Left forelimb (tissue), 1 donor: ENCODE measurements at places on chromosomes 4 and X.

DNA sequence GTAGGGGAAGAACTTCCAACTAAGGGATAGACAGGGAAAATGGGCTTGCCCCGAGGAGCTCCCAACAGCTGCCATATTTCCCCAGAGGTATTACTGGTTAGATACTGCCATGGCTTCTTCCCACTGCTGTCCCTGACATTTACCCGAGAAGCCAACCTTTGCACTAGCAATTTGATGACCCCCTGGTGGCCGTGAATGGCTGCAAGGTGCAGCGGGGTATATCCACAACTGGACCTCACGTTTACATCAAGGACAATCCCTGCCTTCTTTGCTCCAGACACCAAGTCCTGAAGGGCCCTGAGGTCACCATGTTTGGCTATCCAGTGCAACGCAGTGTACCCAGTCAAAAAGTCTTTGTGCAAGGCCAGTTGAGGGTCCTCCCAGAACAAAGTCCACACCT, 2.3 kb downstream of the SOWAHB start:
- DNase-seq, result no peak

DNA sequence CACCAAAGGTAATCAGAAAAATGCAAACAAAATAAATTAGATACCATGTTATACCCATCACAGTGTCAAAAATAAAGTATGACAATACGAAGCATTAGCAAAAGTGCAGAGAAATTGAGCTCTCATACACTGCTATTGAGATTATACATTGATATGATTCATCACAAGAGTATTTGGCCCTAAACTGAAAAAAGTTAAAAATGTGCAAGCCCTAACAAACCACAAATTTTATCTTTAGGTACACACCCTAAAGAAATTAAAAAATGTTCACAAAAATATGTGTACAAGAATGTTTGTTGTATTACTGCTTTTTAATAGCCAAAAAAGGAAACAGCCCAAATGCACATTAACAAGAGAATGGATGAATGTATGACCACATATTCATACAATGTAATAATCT, 137.9 kb upstream of the MAGEA10 start:
- no peak for DNase-seq

DNA sequence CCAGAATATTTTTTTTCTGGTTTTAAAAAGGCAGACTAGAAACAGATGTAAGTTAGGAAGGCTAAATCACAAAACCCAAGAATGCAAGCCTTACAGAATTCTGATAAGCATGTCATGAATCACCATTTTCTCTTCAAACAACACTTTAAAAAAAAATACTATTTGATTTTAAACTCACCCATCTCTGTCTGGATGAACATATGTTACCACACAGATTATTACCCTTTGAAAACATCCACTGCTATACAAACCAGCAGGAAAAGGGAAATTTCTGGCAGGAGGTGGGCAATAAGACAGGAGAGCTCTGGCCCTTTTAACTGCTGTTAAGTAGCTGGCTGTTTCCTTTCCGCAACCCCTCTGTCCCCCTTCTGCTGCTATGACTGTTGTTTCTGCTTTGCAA, 317.7 kb upstream of the NOCT start:
- DNase-seq, result no peak

DNA sequence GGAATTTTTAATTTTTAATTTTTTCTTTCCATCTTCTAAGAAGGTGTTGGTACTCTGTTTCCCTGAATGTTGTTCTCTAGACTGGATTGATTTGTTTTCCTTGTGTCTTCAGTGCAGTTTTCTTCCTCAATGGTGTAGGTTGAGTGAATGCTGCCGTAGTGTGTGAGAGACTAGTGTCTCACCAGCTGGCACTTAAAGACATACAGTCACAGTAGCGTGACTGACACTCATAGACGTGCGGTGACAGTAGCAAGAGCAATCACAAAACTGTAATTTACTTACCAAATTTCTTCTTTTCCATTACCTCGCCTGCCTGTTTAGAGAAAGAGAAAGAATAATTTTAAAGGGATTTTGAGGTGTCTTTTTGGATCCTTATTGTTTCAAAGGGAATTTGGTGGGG, 21.4 kb upstream of the PGM2 start:
- no peak for DNase-seq

DNA sequence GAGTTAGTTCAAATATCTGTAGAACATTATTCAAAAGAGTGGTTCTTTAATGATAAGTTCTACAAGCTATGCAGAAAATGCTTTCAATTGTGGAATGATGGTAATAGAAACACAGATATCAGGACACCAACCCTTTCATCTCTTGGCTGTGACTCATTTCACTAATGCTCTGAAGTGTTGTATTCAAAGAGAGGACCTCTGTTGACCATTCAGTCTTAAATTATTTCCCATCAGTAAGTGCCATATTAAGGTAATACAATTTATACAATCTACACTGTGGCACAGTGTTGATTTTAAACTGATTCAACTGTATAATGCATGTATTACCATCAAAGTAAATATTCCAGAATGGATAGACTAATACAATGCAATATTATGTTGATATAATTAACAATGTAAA, 289.0 kb upstream of the ADGRL3 start:
- no peak for DNase-seq

DNA sequence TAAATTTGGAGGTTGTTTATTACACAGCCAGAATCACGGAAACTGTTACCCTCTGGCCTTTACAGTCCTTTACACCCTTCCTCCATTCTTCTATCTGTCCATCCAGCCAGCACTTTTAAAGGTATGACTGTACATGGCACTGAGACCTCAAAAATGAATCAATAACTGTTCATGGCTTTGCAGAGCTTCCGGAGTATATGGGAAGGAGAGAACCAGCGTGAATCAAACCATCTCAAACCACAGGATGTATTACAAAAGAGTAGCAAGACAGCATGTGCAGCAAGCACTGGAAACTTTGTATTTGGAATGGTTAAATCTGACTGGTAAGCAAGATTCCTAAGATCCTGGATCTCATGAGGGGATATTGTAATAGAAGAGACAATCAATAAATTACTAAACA, 228.5 kb upstream of the CASK start:
- DNase-seq, result no peak

GRCh38 chrX:108736509-108737479, at the start of gene IRS4:
Gene IRS4 (minus strand): TSS chrX:108736563.
- DNase-seq, result no peak

DNA sequence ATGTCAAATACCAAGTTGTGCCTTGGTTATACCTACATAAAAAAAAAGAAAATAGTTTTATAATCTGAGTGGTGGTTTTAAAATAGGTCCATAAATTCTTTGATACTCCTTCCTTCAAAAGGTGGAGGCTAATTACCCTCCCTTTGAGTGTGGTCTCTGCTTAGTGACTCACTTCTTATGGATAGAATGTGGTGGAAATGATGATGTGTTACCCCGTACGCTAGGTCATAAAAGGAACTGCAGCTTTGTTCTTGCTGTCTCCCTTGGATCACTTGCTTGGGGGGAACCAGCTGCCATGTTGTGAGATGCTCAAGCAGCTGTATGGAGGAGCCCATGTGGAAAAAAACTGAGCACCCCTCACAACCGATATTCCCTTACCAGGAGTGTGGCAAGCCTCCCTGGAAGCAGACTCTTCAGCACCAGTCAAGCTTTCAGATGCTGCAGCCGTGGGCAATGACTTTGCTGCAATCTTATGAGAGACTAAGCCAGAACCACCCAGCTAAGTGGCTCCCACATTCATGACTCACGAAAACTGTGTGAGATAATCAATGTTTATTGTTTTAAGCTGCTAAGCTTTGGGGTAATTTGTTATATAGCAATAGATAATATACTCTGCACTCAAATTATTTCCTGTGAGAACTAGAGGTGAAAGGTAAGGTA, 195.0 kb upstream of the GATB start:
- DNase-seq, result no peak

- DNase-seq, result no peak
Observed at GRCh38 chr4:126451237-126451873, 1136.6 kb downstream of the FAT4 start.

- no peak for DNase-seq
Observed at GRCh38 chr4:119477412-119478053, 151.1 kb downstream of the PDE5A start.

DNA sequence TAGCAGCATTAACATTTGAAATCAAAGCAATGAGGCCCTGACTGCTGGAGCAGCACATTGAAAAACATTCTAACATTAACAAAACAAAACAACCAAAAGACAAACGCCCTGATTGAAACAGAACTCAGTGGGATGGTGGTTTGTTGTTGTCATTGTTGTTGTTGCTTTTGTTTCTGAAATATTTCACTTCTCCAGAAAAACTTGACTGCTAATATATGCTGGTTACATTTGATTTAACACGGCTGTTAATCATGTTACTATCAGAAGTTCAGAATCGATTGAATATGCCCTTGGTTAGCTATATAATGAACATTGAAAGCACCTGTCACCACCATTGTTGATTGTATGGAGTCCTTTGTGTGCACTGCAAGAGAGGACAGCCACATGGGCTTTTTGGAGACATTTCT, 790.4 kb upstream of the GALNTL6 start:
- DNase-seq, result no peak

DNA sequence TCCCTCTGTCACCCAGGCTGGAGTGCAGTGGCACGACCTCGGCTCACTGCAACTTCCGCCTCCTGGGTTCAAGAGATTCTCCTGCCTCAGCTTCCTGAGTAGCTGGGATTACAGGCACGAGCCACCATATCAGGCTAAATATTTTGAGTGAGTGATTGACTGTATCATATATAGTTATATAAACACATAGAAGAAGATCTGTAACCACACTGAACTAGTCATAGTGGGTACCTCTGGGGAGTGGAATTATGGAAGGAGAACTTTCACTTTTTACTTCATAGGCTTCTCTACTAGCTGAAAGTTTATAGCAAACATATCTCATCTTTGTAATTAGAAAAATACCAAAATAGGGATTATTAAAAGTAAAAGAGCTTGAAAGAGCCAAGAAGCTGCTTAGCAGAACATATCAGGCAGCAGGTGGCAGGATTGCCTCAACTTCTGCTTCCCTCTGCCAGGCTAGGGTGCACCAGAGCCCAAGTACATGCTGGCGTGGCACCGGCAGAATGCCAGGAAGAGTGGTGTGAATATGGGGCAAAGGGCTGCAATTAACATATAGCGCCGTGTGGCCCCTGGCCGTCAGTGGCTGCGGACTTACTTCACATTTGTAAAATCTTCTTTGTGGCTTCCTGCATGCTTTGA, 39.5 kb upstream of the CD40LG start:
- no peak for DNase-seq

DNA sequence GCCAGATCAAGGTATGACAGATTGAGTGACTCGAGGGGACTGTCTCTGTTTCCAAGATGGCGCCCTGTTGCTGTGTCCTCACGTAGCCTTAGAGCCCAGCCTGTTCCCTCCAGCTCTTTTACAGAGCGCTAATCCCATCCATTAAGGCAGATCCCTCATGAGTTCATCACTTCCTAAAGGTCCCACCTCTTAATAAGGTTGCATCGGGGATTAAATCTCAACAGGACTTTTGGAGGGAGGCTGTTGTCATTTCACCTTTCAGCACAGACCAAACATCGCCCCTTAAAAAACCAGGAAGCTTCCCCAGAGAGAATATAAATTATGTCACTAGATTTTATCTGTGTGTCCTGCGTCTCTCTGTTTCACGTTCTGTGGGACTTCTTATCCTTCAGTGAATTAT, 32.6 kb upstream of the DHRSX start:
- no peak for DNase-seq

DNA sequence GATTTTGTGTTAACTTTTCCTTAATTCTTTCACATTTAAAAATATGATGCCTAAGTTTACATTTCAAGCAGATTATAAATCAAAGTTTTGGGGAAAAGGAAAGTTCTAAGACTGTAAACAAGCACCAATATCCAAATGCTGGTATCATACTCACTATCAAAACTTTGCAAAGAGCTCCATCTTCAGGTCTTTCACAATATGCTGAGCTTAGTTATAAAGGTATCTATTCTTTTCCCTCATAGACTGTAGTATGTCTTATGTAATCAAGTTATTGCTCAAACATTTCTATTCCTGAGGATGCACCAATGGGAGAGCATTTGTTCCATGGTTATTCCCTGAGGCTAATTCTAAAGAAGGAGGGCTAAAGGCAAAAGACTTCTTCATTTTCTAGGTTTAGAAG, 207.9 kb upstream of the FAM241A start:
- no peak for DNase-seq

DNA sequence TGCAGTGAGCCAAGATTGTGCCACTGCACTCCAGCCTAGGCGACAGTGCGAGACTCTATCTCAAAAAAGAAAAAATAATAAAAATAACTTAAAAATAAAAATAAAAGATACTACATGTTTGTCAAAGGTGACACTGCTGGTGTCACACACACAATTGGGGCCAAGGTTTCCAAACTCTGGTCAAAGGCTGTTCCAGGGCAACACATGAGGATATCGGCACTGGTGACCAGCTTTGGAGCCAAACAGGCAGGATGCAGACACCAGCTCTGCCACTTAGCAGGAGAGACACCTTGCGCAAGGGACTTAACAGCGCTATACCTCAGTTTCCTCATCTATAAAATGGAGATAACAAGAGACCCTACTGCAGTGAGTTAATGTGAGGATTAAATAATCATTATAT, 52.3 kb downstream of the CD99L2 start:
- no peak for DNase-seq

DNA sequence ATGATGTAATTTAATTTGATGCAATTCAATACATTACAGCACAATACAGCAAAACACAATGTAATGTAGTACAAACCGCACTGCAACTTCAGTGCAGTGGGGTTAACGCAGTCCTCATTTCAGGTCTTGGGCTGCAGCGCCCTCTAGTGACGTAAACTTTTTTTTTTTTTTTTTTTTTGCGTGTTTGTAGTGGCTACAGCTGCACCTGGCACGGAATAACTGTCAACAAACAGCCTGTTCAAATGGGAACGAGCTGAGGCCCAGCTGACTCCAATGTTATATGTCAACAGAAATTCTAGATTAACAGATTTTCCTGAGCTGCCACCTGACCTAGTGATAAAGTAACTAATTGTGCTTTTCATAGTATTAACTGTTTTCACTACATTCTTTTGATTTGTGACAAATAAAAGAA, 33.5 kb upstream of the RASSF6 start:
- no peak for DNase-seq

DNA sequence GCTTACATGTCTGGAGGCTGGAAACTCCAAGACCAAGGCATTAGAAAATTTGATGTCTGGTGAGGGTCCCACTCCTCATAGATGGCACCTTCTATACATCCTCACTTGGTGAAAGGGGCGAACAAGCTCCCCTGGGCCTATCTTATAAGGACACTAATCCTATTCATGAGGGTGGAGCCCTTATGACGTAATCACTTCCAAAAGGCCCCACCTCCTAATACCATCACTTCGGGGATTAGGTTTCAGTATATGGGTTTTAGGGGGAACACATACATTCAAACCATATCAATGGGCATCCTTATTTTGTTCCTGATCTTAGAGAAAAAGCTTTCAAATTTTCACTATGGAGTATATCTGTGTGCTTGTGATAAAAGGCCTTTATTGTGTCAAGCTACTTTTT, 39.0 kb upstream of the ALG13 start:
- DNase-seq, result no peak

GRCh38 chr4:71186566-71187403, 152.0 kb upstream of the SLC4A4 start:
- DNase-seq, result peak; percentile 72

GRCh38 chr4:179123084-179123483, 1680.8 kb upstream of the AGA start:
- DNase-seq, result no peak
